ENCODE measurements at places on chromosomes 1 and 21.

DNA sequence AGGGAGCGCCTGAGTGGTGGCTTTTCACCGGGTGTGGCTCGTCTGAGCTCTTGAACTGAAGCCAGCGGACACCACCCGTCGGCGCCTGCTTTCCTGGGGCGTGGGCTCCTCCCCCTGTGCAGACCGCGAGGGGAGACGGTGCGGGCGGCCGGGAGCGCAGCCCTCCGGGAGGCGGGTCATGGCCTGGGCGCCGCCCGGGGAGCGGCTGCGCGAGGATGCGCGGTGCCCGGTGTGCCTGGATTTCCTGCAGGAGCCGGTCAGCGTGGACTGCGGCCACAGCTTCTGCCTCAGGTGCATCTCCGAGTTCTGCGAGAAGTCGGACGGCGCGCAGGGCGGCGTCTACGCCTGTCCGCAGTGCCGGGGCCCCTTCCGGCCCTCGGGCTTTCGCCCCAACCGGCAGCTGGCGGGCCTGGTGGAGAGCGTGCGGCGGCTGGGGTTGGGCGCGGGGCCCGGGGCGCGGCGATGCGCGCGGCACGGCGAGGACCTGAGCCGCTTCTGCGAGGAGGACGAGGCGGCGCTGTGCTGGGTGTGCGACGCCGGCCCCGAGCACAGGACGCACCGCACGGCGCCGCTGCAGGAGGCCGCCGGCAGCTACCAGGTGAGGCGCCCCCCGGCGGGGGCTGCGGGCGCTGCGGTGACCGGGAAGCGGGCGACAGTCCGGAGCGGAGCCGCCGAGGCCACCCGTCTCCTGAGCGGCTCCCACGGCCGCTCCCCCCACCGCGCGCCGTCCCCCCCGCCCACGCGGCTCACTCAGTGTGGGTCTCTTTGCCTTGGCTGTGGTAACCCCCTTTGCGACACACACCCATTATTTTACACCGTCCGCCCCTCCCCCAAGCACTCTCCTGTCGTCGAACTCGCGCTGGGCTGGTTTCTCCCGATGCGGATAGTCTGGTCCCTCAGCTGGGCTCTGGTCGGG lies at the start of gene TRIM58:
TSS of gene TRIM58 (plus strand) at position 119 of the 916 bp plus-strand sequence. CDS start at position 179, 60 bp downstream.
- DNase-seq, result no peak

GRCh38 chr1:91819038-91819788 lies 66.7 kb downstream of the TGFBR3 start:
- DNase-seq, result no peak

DNA sequence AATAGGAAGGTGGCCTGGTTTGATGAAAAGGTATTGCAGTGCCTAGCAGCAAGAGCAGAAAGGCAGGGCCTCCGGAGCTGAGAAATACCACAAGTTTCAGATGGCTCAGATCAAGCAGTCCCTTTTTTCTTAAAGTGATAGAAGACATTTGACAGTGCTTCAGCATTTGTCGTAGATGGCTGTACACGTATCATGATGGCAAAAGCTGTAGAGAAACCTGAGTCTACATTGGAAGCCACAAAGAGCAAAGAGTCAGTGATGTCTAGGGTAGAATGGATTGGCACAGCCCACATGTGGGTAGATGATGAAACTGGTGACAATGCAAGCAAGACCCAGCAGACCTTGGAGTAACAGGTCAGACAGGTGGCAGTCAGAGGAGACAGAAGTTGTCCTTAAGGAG lies 101.3 kb upstream of the ARTN start:
- no peak for DNase-seq

DNA sequence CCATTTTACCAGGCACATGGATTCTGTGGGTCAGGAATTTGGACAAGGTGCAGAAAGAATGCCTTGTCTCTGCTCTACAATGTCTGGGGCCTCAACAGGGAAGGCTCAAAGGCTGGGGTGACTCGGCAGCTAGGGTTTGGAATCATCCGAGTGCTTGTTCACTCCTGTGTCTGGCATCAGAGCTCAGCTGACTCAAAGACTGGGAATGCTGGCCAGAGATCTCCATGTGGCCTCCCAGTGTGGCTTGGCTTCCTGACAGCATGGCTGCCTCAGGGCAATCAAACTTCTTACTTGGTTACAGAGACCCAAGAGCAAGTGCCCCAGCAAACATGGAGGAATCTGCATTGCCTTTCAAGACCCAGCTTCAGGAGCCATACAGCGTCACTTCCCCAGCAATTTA lies 110.5 kb downstream of the TOMM20 start:
- DNase-seq, result peak; percentile 96

DNA sequence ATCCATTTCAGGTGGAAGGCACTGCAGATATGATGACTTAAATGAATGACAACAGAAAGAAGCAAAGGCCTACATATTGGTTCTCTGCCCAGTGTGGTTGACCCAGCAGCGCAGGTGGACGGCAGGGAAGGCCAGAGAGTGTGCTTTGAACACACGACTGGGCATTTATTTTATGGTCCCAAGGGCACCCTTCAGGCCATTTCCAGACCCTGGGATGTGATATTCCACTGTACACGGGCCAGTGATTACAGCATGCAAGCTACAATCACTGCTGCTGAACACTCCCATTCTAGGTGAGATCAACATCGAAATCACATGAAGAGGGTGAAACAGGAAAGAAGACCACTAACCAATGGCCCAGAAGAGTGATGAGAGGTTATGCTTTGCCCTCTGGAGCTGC lies 33.8 kb downstream of the PCNX2 start:
- DNase-seq, result no peak

DNA sequence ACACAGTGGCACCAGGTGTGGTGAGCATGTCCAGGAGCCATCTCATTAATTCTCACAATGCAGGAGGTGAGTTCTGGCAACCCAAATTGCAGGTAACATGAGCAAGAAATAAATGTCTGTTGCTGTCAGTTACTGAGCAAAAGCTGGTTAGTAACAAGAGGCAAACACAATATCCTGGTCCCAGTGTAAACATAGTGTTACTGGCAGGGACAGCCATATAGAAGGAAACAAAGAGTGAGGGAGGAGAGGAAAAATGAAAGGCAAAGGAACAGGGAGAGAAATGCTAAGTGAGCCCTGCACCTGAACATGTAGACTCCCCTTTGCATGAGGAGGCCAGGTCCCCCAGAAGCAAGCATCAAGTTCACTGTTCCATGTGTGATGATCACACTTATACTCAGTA lies 203.6 kb downstream of the TRABD2B start:
- DNase-seq, result no peak

- no peak for DNase-seq
These were observed 299.0 kb downstream of the TPR start for GRCh38 chr1:186076006-186076405.

- DNase-seq, result no peak
These were observed 671.2 kb downstream of the LMO4 start for GRCh38 chr1:87999852-88000251.

- no peak for DNase-seq
These were observed 157.9 kb upstream of the NRIP1 start for GRCh38 chr21:15222707-15223106.

- peak; percentile 95 for DNase-seq
These were observed 14.5 kb upstream of the ERRFI1 start for GRCh38 chr1:8040586-8040985.

GRCh38 chr21:42448686-42449085 lies 45.0 kb downstream of the UBASH3A start:
- no peak for DNase-seq

GRCh38 chr1:210372491-210372890 lies 43.8 kb downstream of the HHAT start:
- no peak for DNase-seq

GRCh38 chr1:19229229-19229628 lies 19.2 kb upstream of the UBR4 start:
- no peak for DNase-seq

- DNase-seq, result no peak
These were observed 105.9 kb downstream of the SIPA1L2 start for GRCh38 chr1:232524056-232524455.

- DNase-seq, result no peak
These were observed 12.6 kb downstream of the MAP7D1 start for GRCh38 chr1:36168514-36168913.

- no peak for DNase-seq
These were observed 53.7 kb downstream of the ALPL start for GRCh38 chr1:21562896-21563295.

DNA sequence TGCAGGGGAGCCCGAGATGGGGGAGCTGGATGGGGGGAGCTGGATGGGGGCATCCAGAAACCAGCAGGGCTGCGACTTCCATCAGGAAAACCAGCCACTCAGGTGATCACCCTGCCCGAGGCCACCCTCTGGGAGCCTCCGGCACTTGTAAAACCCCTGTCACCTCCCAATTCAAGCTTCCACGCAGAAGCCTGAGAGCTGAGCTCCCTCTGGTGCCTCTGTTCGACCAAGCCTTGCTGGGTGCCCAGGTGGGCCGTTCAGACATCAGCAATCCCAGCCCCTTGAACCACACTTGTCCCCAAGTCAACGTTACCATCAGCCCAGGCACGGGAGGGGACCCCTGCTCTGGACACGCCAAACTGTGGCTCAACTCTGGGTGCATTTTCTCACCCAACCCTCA lies 59.6 kb downstream of the MEGF6 start:
- no peak for DNase-seq

DNA sequence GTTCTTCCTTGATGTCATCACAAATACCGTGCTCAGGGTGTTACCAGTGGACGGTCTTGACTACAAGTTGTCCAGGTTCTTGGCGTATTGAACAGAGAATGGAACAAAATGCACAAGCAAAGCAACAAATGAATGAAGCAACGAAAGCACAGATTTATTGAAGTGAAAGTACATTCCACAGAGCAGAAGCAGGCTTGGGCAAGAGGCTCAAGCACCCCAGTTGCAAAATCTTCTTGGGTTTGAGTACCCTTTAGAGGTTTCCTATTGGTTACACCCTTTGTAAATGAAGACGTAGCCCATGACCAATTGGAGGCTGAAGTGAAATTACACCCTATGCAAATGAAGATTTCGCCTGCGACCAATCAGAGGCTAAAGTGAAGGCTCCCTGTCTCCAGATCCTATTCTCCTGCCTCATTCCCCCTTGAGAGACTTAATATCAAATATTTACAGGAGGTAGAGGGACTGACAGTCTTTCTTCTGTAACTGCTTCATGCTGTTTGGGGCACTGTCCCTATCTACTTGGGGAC lies 38.3 kb downstream of the YY1AP1 start:
- no peak for DNase-seq

DNA sequence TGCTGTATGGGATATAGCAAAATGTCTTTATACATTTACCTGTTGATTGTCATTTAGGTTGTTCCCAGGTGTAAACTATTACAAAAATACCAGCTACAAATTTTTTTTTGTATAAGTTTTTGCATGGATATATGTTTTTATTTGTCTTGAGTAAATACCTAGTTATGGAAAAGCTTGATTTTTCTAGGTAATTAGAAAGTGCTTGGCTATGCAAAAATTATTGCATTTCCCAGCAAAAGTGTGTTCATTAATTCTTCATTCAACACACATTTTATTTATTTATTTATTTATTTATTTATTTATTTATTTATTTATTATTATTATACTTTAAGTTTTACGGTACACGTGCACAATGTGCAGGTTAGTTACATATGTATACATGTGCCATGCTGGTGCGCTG lies 22.1 kb downstream of the PDE4B start:
- DNase-seq, result no peak

- peak; percentile 85 for DNase-seq
These were observed 54.4 kb upstream of the NEK7 start for GRCh38 chr1:198102454-198102827.

DNA sequence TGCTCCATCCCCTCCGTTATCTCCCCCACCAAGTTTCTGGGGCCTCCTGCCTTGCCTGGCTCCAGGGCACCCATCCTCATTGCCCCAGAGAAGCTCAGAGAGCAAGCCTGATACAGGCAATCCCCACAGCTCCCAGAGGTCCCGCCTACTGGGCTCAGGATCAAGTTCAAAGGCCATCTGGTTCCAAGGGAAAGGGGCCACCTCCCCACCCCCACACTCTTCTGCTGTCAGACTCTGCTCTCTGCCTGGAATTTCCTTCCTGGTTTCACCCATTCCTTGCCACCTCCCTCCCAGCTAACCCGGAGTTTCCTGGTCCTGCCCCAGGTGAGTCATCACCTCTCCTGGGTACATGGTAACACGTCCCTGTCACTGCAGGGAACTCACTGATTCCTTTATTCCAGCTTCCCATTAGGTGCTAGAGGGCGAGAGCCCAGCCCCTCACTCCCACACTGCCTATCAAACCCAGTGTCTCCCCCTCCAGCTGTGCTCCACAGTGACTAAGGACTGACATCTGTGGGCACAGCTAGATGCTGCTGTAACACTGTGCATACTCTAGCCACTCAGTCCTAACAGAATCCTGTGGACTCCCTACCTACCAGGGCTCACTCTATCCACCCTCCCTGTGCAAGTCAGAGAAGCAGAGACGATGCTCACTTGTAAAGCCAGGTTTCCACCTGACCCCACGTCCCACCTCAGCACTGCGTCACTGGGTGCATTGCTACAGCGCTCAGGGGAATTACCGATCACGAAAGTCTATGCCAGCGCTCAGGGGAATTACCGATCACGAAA lies 21.8 kb downstream of the RSPH1 start:
- no peak for DNase-seq

DNA sequence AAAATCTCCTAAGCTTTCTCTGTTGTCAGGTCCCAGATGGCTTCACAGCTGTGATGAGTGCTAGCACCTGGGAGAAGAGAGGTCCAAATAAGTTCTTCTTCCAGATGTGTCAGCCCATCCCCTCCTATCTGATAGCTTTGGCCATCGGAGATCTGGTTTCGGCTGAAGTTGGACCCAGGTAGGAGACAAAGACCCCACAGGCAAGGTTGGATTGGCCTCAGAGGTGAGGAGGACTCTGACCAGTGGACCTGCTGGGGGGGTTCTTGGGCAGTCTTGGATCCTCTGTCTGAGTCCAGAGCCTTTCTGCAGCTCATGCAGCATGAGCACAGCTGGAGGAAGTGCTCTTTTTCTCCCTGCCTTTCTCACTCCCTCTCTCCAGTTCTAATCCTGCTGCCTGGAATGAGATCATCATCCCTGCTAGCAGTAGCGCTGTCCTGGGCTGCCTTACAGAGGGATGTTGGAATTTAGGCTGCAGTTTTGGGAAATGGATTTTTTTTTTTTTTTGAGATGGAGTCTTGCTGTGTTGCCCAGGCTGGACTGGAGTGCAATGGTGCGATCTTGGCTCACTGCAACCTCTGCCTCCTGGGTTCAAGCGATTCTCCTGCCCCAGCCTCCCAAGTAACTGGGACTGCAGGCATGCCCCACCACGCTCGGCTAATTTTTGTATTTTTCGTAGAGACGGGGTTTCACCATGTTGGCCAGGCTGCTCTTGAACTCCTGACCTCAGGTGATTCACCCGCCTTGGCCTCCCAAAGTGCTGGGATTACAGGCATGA lies 7.1 kb downstream of the RNPEP start:
- DNase-seq, result no peak
